Fibroblast of upper back skin (primary cell): ENCODE measurements at places on chromosomes 11 and 22.

- no peak for DNase-seq
Measured at GRCh38 chr11:46347637-46348311, 511 bp downstream of the DGKZ start.

DNA sequence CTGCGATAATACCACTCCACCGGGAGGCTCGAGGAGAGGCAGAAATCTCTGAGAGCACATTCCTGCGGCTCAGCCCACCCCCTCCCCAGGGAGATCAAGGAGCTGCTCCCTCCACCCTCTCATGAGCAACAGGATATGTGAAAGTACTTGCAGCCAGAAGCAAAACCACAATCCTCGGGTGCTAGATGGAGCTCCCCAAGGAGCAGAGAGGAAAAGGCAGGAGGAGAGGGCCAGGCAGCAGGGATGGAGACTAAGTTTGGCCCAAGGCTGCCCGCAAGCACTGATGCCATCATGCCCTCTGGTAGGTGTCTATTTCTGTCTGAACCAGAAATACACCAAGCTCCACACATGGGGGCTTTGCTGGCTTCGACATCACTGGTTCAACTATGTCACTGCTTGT lies 22.3 kb downstream of the VPS37C start:
- peak; percentile 94 for DNase-seq

DNA sequence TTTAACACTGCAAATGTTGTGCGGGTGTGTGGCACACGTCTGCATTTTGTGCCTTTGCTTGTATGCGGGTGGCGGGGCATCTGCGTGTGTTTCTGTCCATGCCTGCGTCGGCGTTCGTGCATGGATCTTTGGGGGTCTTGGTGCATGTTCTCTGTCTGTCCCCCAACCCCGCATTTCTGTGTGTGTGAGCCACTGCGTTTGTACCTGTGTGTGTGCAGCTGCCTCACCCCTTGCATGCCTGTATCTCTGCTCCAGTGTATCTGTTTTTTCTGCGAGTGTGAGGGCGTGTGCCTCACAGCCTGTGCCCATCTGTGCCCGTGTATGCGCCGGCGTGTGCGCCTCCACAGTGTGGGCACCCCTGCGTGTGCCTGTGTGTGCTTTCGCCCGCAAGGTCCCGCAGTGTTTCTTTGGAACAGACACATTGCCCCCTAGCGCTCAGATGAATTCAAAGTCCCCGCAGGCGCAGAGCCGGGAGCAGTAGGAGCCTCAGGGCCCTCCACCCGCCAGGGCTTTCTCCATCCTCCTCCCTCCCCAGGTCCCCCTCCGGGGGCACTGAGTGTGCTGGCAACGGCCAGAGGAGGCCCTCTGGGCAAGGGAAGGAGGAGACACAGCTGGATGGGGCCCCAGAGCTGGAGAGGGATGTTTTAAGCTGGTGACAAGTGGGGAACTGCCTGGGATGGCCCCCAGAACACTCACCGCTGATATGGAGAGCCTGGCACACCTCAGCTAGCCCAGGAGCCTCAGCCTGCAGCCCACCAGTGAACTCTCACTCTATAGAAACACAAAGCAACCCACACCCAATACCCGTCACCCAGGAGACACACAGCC lies 3.1 kb upstream of the MN1 start:
- peak; percentile 73 for DNase-seq

DNA sequence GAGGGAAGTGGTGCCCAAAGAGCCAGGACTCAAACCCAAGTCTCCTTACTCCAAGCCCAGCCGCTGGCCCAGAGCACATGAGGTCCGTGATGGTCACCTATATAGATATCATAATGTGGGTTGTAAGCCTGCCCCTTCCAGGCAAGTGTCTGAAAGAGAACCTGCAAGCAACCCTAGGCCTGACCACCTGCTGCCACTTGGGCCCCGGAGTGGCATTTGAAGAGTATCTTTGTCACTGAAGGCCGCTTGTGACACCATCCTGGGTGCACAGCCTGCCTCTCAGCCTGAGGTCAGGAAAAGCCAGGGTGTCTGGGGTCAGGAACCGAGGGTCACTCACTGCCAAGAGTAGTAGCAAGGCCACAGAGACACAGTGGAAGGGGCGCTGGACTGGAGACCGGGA lies 32.4 kb downstream of the OTOG start:
- DNase-seq, result no peak

DNA sequence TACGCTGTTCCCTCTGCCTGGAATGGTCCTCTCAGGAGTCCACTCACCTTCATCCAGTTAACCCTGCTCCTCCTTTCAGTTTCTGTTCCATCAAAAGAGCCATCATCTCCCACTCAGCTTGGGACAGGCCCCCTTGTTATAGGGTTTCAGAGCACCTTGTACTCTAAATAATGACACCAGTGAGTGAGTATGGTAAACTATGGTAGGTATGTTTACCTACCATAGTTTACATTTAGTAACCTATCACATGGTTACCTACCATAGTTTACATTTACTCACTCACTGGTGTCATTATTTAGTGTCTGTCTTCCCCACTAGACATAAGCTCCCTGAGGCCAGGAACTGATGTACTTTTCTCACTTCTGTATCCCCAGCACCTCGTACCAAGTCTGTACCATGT lies 130.2 kb upstream of the SESN3 start:
- no peak for DNase-seq

DNA sequence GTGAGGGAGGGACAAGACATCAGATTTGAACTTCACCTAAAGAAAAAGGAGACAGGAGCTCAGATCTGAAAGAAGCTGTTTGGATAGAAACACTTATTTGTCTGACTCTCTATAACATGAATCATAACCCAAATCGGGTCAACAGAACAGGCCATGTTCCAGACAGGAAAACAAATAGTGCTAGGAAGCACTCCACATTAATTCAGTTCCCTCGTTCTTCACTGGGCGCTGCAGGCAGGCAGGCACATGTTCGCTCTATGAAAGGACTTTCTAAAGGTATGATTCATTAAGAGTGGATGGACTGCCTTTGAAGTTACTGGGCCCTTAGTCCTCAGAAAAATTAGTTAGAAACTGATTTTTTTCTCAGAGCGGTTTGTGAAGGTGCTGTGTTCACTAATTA lies 137.5 kb upstream of the TRPC6 start:
- DNase-seq, result no peak

DNA sequence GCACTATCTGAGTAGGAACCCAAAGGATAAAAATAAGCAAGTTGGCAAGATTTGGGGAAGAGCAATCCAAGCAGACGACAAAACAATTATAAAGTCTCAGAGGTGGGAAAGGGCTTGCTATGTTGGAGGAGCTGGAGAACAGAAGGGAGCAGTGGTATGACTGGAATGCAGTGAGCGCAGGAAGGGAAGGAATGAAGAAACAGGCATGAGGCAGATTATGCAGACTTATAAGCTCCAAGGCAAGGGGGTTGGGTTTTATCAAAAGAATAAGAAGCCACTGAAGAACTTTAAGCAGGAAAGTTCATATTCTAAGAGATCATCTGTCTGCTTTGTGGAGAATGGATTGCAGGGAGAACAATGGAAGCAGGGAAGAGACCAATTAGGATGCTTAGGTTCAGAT lies 31.7 kb downstream of the PGM2L1 start:
- DNase-seq, result peak; percentile 92

DNA sequence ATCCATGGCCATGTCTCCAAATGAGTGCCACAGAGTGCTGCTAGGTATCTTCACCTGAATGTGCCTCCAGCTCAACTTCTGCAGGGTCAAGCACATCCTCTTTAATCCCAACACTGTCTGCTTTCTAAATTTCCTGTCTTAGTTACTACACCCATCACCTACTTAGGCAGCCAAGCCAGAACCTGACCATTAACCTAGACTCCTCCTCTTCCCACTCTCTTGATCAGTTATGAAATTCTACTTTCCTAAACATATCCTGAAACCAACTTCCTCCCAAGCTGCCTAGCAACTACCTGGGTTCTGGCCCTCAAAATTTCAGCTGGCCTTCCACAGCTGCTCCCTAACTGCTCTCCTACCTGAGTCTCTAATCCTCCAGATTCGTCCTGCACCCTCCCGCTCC lies 22.7 kb downstream of the CADM1 start:
- no peak for DNase-seq

DNA sequence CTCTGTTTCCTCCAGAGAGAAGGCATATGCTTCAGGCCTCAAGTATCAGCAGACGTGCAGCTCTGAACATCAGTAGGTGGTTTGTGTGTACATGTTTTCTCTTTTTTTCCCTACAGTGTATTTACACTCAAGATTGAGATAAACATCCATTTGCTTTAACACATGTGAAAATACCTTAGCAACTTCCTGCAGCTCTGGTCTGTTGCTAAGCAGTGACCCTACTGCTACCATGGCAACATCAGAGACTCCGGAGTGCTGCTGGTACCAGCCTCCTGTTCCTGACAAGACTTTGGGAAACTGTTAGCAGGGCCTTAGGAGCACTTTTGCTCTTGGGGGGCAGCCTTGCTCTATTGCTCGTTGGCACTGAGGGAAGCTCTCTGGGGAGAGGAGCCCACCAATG lies 221.2 kb upstream of the PLET1 start:
- no peak for DNase-seq

DNA sequence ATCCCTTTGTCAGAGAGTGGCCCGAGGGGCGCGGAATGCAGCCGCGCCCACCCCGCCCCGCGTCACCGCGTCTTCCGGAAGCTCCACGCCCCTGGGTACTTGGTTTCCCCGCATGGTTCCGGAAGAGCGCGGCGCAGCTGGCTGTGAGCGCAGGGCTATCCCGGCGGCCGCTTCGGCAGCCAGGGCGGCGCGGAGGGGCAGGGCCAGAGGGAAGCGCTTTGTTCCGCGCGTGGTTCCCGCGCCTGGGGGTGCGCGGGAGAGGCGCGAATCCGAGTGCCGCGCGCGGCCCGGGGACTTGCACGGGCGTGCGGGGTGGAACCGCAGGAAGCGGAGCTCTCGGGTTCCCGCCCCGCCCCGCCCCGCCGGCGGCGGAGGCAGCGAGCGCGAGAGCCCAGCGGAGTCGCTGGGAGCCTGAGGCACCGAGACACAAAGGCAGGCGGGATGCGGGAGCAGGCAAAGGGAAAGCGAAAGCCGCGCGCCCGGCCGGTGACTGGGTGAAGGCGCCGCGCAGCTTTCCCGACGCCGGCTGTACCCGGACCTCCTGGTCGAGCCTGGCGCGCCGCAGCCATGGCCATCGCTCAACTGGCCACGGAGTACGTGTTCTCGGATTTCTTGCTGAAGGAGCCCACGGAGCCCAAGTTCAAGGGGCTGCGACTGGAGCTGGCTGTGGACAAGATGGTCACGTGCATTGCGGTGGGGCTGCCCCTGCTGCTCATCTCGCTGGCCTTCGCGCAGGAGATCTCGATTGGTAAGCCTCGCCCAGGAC lies at the start of gene PANX1:
TSS of gene PANX1 (plus strand) at position 96 of the 766 bp plus-strand sequence. CDS start at position 568, 472 bp downstream.
- DNase-seq, result peak; percentile 82

GRCh38 chr11:111604392-111605009 lies 2.3 kb downstream of the SIK2 start:
- DNase-seq, result peak; percentile 49

- DNase-seq, result no peak
Measured at GRCh38 chr11:15829312-15829711, 527.0 kb downstream of the SOX6 start.

GRCh38 chr22:32776802-32777201 lies 24.7 kb upstream of the TIMP3 start:
- DNase-seq, result no peak

DNA sequence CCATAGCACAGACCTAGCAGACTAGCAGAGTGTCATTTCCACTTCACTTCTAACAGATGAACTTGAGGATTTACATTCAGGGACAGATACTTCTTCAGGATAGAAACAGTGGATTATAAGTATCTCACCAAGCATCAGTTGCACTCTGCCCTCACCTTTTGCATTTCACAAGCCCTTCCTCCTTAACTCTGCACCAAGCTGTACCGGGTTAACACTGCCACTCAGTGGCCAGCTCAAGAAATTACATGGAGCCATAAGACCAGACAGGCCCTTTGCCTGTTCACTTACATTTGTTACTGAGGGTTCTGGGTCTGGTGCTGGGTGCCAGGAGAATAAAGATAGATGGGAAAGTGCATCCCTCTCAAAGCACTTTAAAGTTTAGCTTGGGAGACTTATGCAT lies 309.8 kb downstream of the SHANK2 start:
- DNase-seq, result no peak

- DNase-seq, result peak; percentile 67
Measured at GRCh38 chr22:49827853-49828598, at the start of gene BRD1. Gene BRD1 (minus strand): TSS chr22:49827873. CDS start chr22:49824317, 3,556 bp downstream.

- no peak for DNase-seq
Measured at GRCh38 chr11:64686466-64687170, 36.4 kb downstream of the NRXN2 start.

DNA sequence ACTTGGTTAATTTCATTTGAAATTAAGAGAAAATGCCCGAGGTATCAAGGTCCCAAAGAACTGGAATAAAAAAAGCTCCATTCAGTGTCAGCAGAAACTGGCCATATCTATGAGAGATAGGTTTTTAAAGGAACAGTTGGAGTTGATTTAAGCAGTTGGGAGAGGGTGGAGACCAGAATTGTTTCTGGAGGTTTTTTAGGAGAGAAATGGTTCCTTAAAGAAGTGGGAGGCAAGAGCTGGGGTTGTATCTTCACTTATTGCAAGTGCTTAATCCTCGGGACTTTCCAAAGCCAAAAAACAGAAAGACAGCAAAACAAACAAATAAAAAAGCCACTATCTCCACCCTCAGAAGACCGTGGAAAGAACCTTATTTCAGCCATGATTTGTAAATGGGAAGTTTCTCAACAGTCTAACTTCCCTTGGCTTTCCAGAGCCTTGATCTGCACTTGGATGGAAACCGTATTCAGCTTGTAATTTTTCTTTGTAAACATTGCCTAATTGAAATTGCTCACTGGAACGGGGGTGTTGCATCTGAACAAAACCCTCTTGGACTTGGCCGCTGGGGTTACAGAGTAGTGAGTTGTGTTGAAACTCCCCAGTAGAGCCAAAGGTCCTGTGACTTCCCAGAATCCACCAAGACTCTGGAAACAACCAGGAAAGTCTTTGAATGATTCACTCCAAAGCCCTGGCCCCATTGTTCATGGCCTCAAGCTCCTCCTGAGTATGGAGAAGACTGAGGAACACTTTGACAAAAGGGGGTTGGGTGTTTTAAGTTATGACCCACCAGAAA lies 115.6 kb downstream of the SLC1A2 start:
- no peak for DNase-seq

GRCh38 chr11:131662317-131662972 lies 292.0 kb downstream of the NTM start:
- peak; percentile 36 for DNase-seq

- DNase-seq, result peak; percentile 10
Measured at GRCh38 chr11:25710975-25711374, 621.0 kb upstream of the ANO3 start.

DNA sequence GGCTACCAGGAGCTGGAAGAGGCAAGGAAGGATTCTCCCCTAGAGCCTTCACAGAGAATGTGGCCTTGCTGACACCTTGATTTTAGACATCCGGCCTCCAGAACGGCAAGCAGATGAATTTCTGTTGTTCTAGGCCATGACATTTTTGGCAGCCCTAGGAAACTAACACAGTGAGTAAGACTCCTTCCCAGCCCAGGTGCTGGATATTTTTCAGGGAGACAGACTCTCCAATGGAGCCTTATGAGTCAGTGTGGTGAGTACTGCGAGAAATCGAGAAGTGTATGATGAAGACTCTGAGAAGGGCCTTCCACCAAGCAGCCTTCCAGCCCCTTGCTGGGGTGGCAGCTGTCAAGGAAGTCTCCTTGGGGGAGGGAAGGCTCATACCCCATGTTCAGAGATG lies 114.4 kb downstream of the OSBP2 start:
- DNase-seq, result peak; percentile 19

GRCh38 chr22:36911887-36912661 lies 1.4 kb upstream of the CSF2RB start:
- peak; percentile 46 for DNase-seq
